Activated CD8-positive, alpha-beta memory T cell treated with anti-CD3 and anti-CD28 coated beads for 4 hours (primary cell): ENCODE measurements at places on chromosomes 6 and 20.

DNA sequence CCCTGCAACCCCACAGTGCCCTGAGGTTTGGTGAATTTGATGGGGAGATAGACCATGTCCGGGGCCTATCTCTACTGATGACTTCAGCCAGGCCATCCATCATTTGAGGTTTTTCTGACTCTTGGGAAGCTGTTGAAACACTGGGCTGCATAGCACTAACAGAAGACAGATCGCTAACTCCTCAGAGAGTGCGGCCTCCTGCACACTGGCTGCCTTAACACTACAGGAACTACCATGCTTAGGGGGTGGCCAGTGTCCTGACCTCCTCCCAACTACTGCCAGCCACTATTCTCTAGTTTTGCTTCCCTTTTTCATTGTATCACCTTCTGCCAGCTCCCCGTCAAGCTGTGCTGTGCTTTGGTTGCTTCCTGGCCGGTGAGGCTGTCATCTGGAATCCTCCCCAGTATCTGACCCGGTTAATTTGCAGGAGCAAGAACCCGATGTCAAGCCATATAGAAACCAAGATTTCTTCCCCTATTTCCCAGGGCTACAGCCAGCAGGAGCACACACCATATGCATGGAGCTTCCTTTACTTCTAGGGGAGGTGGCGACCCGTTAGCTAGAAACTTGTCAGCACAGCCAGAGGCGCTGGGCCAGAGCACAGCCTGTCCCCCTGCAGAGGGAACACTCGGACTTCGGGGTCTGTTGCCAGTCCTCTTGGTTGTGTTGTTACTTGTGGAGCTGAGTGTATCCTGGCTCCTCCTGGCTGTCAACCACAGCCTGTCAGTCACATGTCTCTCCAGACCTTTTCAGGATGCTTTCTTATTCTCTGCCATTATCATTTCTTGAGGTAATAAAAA, 57.3 kb upstream of the TRAF3IP2 start:
- no peak for DNase-seq

- DNase-seq, result no peak
These were observed 15.4 kb downstream of the RPS6KA2 start for GRCh38 chr6:166611631-166612030.

GRCh38 chr6:42411406-42411805, 40.3 kb downstream of the TRERF1 start:
- DNase-seq, result no peak

DNA sequence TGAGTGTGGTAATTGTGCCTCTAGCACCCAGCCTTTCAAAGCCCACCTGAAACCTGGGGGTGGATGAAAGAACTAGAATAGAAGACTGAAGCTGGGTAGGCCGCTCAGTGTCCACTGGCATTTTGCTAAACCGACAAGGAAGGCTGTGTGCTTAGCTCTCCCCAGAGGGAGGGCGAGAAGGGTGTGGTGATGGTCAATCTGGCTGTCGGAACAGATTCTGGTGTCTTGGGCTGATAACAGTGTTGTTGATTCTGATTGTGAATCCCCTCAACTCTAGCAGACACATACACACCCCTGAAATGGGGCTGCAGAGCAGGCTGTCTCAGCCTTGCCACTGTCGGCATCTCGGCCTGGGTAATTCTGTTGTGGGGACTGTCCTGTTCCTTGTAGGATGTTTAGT, 4.1 kb upstream of the BPHL start:
- no peak for DNase-seq

DNA sequence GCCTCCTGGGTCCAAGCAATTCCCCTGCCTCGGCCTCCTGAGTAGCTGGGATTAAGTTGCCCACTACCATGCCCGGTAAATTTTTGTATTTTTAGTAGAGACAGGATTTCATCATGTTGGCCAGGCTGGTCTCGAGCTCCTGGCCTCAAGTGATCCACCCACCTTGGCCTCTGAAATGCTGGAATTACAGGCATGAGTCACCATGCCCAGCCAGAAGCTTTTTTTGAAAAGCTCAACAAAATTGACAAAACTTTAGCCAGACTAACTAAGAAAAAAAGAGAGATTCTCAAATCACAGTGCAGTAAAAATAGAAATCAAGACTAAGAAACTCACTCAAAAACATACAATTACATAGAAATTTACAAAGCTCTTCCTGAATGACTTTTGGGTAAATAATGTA, 420.6 kb downstream of the COL12A1 start:
- no peak for DNase-seq

DNA sequence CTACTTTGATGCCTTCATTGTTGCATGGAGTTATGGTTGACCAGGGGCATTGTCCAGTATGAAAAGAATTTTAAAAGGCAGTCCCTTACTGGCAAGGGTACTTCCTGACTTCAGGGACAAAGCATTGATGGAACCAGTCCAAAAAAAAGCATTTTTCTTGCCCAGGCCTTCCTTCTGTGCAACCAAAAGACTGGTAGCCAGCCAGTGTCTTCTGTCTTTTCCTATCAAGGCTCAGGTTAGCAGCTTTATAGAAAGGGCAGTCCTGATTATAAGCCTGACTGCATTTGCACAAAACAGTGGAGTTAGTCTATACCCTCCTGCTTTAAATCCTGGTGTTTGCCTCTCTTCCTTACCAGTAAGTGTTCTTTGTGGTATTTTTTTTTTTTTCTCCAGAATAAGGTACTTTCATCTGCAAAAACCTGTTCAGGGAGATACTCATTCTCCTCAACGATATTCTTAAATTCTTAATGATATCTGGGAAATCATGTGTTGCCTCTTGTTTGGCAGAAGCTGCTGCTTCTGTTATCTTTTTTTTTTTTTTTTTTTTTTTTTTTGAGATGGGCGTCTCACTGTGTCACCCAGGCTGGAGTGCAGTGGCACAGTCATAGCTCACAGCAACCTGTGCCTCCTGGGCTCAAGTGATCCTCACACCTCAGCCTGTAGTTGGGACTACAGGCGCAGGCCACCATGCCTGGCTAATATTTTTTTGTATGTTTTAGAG, 33.9 kb downstream of the SCAF8 start:
- DNase-seq, result no peak

DNA sequence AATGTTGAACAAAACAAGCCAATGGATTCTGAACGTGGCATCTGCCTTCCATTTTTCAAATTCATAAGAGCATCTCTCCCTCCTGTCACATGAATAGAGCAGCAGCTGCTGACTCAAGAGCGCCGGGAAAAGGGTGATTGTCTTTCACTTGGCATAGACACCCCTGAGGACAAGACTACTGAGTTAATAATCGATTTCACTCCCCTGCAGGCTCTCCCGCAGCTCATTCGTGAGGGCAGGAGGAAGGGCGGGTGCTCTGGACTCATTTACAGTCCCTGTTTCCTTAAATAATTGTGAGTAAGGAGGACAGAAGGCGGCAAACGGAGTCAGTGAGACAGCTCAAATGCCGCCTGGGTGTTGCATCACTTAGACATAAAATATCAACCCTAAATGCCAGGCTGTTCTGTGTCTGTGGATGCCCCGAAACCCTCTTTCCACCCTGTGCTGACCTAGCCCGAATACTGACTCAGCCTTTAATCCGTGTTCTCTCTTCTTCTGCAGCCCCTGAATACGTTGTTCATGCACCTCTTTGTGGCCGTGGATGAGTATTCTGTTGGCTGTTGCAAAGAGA, 21.6 kb downstream of the CFAP61 start:
- DNase-seq, result no peak

GRCh38 chr20:62122654-62123449, 577 bp downstream of the LSM14B start:
- peak; percentile 25 for DNase-seq

GRCh38 chr20:60354024-60354580, 395.9 kb downstream of the CDH26 start:
- DNase-seq, result no peak

- DNase-seq, result no peak
These were observed 255.0 kb upstream of the ZFP64 start for GRCh38 chr20:52446421-52447224.

GRCh38 chr6:2378891-2379652, 133.7 kb upstream of the GMDS start:
- DNase-seq, result no peak

DNA sequence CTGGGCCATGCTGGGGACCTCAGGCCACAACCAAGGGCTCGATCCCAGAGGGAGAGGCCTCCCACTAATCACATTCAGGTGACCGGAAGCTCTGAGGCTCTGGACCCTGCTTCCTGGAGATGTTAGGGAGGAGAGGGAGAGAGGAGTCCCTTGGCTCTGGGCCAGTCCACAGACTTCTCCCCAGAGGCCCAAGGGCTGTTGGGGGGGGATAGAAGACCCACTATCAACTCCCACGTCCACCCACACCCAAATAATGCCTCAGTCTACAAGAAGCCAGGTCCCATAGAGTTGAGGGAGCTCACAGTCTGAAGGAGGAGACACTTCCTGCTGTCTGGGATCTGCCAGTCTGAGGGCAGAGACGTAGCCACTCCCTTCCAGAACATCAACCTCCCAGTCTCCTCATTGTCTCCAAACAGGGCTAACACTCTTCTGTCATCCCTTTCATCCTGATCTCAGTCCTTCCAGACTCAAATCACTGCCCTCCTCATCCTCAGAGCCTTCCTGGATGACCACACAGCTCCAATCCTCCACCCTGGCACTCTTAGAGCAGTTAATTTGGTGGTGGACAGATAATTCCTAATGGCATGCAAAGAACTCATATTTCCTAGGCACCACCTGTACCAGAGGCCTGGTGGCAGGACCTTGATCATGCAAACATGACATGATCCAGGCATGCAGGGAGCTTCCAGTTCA, 69.9 kb downstream of the MRPL14 start:
- DNase-seq, result no peak

GRCh38 chr6:139308936-139309603, 17.3 kb upstream of the TXLNB start:
- DNase-seq, result no peak

- DNase-seq, result no peak
These were observed 76.1 kb downstream of the SCAND1 start for GRCh38 chr20:35878113-35878625.

GRCh38 chr6:75029333-75029732, 176.5 kb downstream of the COL12A1 start:
- DNase-seq, result no peak

DNA sequence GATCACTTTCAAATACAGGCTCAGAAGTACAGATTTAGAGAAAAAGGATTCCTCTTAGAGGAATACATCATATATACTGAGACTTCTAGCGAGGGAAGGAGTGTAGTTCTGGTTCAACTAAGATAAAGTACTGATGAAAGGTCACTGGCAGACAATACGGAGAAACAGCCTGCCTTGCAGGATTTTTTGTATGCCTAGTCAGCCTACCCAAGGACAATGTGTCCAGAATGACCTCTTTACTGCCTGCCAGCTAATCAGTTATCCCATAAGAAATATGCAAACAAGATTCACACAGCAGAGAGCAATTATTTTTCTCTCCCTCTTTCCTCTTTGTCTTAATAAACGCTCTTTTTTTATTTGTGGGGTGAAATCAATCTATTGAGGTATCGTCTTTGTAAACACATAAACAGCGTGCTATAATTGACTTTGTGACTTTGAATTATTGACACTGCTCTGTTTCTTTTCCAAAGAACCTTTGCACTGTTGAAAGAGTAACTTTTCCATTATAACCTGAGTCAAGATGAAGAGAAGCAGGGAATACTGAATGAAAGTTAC, 1.4 kb upstream of the TSPYL4 start:
- no peak for DNase-seq
